Foreskin fibroblast (primary cell): ENCODE measurements at places on chromosomes 7 and 10.
A peak's percentile ranks its signal among the peaks of the same experiment; 100 is the strongest.

- no peak for DNase-seq
Measured at GRCh38 chr10:128868481-128868880, 598.6 kb upstream of the MGMT start.

GRCh38 chr10:87652261-87652660 lies 7.4 kb upstream of the PAPSS2 start:
- DNase-seq, result no peak

GRCh38 chr10:3978174-3978573 lies 193.2 kb upstream of the KLF6 start:
- peak; percentile 80 for DNase-seq

DNA sequence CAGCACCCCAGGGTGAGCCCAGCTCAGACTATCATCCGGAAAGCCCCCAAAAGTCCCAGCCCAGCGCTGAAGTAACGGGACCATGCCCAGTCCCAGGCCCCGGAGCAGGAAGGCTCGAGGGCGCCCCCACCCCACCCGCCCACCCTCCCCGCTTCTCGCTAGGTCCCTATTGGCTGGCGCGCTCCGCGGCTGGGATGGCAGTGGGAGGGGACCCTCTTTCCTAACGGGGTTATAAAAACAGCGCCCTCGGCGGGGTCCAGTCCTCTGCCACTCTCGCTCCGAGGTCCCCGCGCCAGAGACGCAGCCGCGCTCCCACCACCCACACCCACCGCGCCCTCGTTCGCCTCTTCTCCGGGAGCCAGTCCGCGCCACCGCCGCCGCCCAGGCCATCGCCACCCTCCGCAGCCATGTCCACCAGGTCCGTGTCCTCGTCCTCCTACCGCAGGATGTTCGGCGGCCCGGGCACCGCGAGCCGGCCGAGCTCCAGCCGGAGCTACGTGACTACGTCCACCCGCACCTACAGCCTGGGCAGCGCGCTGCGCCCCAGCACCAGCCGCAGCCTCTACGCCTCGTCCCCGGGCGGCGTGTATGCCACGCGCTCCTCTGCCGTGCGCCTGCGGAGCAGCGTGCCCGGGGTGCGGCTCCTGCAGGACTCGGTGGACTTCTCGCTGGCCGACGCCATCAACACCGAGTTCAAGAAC lies 1.1 kb downstream of the VIM start:
- peak; percentile 98 for DNase-seq

DNA sequence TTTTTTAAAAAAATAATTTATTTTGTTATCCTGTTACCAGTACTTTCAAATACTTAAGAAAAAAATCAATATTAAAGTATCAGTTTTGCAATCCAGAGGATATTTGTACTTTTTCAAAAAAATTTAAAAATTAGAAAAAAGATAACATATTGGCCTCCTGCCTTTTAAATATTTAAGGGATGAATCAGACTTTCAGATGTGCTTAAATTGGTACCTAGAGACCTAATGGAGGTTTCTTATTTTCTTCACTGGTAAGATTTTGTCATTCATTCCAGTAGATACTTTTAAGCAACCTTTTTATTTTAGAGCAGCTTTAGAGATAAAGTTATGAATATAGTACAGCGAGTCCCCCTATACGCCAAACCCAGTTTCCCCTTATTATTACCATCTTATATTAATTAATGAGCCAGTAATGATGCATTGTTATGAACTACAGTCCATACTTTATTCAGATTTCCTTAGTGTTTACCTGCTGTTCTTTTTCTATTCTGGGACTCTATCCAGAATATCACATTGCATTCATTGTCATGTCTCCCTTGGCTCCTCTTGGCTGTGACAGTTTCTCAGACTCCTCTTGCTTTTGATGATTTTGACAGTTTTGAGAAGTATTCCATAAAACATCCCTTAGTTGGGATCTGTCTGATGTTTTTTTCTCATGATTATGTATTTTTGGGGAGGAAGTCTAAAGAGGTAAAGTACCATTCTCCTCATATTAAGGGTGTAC lies 34.2 kb downstream of the BICC1 start:
- no peak for DNase-seq

DNA sequence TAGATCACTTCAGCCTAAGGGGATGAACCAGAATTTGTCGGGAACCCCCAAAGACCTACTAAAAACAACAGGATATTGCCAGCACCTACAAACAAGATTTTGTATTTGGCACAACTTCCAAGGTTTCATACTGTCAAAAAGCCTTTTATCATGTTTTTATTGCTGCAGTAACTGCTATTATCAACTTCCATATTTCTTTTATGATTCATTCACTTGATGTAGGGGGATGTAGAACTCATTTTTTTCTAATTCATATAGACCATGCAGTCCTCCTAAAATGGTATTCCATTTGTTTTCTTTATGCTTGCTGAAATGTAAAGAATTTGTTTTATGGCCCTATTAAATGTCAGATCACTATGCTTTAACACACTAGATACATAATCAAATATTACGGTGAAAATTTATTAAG lies 30.0 kb upstream of the WNT16 start:
- DNase-seq, result no peak

DNA sequence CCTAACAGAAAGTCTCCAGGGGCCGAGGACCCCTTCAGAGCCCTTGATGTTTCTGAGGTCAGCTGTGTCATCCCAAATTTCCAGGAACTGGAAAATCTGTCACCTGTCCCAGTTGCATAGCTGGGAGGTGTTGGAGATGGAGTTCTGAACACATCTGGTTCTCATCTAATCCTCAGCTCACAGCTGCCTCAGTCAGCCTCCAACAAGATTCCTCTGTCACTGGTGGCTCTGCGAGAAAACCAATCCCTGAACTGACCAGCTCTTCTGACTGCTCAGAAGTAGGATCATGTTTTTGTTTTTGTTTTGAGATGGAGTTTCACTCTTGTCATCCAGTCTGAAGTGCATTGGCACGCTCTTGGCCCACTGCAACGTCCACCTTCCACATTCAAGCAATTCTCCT lies 37.6 kb upstream of the MYL10 start:
- peak; percentile 54 for DNase-seq

GRCh38 chr10:62027841-62028501 lies 126.5 kb downstream of the ARID5B start:
- DNase-seq, result peak; percentile 48

DNA sequence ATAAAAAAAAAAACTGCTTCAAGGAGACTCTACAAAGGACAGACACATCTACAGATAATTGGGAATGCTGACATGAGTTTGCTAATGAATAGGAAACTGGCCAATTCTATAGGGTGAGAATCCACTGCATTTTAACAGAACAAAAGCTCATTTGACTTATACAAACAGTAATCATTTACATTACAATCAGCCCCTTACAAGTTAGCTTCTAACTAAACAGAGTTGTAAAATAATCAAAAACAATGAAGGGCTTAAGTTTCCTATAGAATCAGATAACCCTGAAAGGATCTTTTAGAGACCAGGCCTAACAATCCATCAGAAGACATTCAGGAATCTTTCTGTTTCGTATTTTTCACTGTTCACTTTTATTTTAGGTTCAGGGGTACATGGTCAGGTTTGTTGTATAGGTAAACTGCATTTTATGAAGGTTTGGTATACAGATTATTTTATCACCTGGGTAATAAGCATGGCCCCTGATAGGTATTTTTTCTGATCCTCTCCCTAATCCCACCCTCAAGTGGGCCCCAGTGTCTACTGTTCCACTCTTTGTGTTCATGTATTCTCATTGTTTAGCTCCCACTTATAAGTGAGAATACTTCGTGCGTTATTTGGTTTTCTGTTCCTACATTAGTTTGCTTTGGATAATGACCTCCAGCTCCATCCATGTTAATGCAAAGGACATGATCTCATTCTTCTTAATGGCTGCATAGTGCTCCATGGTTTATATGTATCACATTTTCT lies 131.3 kb upstream of the NOBOX start:
- no peak for DNase-seq

DNA sequence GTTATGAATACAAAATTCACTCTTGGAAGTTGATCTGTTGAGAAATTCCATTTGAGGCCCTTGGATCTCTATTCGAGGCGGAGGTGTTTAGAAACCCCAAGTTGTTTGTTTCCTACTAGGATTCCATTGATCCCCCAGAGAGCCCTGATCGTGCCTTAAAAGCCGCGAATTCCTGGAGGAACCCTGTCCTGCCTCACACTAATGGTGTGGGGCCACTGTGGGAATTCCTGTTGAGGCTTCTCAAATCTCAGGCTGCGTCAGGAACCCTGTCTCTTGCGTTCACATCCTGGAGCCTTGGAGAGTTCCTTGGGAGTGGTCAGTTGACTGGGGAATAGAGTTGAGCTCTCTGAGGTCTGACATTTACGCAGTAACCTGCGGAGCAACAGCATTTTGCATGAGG lies 1.2 kb downstream of the CFAP69 start:
- DNase-seq, result no peak

GRCh38 chr10:122632576-122632975 lies 67.1 kb downstream of the C10orf120 start:
- no peak for DNase-seq

DNA sequence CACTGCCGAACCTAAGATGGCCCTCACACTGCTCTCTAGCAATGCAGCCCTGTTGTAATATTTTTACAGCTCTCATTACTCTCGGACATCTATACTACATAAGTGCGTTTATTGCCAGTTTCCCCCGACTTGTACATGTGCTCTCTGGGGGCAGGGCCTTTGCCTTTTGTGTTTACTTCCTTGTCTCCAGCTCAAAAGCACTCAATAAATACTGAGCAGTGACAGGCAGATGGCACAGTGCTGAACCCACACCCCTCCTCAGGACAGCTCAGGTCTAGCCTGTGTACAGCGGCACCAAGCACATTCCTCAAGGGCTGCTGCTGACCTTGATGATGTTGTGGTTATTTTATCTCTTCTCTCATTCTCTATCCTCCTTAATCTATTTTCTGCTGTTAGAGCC lies 68.0 kb upstream of the ELMO1 start:
- no peak for DNase-seq
